ENCODE measurements at places on chromosomes 7 and 10.

- DNase-seq, result no peak
Observed at GRCh38 chr7:38462819-38463218, 168.4 kb downstream of the AMPH start.

DNA sequence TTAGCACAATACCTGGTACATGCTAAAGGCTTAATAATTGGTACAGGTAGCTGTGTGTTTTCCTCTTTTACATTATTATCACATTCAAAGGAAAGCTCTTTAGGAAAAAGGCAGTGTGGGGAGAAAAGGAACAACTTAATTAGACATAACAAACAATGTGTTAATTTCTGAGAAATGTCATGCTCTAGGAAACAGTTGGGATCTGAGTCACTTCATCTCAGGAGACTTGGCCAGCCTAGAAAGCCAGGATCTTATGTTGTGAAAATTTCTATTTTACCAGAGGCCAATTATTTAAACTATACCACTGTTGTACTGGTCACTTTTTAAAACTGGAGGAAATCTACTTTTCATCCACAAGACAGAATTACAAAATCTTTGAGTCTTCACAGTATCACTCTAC lies 39.6 kb downstream of the ARMH3 start:
- DNase-seq, result no peak

DNA sequence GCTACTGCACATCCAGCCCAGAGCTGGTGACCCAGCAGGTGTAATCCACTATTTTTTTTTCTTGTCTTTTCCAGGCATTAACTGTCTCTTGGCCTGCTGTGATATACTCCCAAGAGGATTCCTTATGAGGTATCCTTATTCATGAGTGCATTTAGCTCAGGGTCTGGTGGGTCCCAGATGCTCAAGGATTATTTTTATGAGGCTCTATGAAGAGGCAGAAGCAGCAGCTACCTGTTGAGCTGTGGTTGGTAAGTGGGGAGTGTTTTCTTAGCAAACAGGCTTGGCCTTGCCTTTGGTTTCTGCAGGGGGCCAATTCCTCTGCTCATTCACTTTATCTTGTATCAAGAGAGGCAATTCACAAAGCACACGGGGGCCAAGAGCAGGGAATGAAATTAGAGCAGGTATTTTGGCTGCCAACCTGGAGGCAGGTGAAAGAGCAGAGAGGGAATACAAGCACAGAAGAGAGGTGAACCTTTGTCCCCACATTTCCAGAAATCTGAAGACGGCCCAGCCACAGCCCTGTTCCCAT lies 221.6 kb downstream of the TMEM178B start:
- no peak for DNase-seq

DNA sequence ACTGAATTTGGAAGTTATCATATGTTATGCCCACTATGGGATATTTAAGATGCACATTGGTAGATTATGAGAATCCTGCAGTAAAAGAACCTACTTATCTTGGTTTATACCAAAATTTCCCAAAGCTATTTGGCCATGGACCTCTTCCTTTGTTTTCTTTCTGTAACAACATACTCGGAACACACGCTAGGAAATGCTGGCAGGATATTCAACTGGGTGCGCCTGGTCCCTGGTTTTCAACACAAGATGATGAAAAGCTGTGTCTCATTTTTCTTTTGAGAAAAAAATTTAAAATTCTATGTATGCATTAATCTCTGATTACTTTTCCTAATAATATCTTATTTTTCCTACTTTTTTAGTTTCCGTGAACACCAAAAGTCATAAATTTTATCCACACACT lies 128.5 kb upstream of the NRP1 start:
- DNase-seq, result no peak

GRCh38 chr7:117944886-117945285 lies 71.6 kb upstream of the CTTNBP2 start:
- DNase-seq, result no peak

DNA sequence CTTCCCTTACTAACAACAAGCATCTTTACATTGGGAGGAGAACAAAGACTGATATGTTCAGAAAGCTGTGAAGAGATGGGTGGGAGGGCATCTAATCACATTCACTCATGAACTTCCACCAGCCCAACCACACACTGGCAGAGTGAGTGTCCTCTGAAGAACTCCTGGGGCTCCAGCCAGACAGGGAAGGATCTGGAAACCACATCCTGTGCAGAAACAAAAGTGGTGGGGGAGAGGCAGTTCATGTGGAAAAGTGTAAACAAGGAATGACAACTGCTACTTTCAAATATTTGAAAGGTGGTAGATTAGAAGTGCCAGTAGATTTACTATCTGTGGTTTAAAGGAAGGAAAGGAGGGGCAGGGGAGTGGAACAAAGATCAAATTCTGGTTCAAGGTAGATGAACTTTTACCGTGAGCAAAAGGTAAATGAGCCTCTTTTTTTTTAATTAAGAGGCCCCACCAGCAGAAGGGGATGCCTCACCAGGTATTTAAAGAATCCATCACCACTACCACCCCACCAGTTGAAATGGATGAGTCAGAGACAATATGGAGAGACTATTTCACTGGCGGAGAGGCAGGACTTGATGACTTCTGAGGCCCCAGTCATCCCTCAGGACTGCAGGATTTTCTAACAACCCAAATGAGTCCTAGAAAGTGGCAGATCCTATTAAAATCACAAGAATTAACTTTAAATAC lies 34.5 kb downstream of the GOT1 start:
- peak; percentile 57 for DNase-seq

DNA sequence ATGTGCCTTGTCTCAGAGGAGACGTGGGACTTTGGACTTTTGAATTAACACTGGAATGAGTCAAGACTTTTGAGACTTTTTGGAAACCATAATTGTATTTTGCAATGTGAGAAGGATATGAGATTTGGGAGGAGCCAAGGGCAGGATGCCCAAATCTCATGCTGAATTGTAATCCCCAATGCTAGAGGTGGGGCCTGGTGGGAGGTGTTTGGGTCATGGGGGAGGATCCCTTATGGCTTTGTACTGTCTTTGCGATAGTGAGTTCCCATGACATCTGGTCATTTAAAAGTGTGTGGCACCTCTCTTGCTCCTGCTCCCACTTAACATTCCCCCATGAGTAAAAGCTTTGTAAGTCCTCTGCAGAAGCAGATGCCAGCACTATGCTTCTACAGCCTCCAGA lies 39.2 kb downstream of the DNAJC9 start:
- DNase-seq, result no peak

- no peak for DNase-seq
Observed at GRCh38 chr10:102647443-102648268, 3.4 kb downstream of the TRIM8 start.

DNA sequence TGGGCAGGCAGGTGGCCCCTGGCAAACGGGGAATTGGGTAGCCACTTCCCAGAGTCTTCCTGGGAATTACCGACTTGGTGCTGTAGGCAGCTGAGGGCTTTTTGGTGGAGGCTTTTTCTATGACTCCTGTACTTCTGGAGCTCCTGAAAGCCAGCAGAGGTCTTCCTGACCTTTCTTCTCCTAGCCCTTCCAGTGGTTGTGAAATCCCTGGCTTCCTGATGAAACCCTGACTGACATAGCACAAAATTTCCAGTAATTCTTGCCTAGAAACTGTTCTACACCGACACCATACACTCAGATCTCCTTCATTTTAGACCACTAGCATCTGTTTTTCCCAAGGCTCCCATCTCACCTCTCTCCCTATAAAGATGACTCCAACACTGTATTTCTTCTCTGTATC lies 120.2 kb downstream of the STRA8 start:
- no peak for DNase-seq

DNA sequence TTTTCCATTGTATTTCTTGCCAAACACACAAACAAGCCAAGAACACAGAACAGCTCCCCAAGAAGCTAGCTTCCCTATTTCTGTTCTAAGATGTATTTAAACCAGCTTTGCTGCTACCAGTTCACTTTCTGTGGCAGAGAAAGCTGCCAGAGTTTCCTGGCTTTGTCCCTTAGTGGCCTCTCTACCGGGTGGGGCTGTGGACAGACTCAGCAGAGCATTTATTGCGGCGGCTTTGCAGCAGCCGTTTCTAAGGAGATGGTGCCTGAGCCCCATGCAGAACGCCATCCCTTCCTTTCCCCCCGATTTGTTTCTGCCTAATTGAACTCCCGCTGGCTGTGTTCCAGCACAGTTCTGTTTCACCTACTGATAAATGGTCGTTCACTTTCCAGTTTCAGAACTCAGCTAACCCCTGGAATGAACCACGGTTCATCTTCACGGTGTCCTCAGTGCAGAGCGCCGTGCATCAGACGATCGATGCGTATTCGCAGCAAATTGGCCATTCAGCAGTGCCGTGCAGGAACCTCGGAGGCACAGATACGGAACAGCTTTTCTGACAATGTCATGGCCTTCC lies 33.8 kb upstream of the SFMBT2 start:
- DNase-seq, result no peak

DNA sequence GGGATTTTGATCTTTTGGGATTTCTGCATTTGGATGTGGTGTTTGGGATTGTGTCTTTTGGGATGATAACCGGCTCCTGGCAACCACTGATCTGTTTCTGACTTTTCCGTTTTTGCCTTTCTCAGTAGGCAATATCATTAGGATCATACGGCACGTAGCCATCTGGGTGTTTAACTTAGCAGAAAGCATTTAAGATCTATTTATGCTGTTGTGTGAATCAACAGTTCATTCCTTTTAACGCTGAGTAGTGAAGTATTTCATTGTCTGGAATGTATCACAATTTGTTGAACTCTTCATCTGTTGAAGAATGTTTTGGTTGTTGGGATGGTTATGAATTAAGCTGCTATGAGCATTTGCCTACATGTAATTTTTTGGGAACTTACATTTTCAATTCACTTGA lies 459.6 kb downstream of the SDK1 start:
- no peak for DNase-seq

GRCh38 chr10:93461807-93462178 lies 20.3 kb downstream of the MYOF start:
- DNase-seq, result no peak

DNA sequence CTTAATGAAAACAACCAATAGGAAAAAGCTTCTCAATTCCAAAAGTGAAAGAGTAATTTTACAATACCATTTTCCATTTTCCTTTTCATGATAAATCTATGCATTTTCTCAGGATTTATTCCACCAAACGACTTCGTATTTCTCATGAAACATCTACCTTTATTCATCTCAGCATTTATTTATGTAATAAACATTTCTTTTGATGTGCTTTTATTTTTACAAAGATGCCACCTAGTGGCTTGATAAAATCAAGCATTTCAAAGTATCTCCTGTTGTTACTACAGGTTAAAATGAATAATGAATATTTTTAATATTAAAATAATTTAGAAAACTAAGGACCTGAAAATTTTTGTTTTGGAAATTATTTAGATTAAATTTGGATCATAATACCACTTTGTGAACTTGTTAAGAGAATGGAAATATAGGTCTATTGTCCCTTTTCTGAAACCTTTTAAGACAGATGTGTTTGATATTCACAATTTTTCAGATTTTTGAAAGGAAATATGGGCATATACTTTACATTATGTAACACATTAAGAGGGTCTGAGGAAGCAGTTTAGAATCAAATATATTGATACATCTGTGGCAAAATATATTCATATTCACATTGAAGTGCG lies 2.7 kb upstream of the IQUB start:
- DNase-seq, result no peak

DNA sequence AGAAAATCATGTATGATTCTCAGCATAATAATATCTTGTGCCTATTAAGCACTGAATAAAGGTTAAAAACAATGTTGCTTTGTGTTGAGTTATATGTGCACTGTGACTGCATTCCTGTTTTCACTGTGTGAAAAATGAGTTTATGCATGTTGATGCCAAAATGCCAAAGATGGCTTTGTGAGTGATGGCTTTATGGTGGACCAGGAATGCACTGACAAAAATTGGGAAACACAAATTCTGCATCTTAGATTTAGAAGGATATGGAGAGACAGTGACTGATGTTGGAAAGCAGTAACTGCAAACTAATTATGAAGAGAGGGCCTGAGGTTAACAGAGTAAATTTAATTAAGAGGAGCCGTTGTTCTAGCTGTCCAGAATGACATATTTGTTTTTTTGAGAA lies 440.4 kb downstream of the KIF20B start:
- DNase-seq, result no peak

DNA sequence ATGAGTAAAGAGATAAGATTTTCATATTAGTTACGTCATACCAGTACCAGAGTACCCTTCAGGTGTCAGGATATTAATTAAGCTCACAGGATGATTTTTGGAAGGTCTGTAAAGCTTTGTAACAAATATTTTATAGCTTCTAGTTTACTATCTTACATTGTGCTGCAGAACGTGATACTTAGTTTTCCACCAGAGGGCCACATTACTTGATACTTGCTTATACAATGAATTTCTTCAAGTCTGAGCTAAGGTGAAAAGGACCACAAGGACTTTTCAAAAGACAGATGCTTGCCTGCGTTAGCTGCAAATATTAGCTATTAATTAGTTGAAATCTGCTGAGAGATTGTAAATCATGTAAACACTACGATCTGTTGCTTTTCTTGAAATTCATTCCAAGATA lies 12.2 kb downstream of the FOXP2 start:
- no peak for DNase-seq

- DNase-seq, result no peak
Observed at GRCh38 chr7:43735802-43736603, 6.7 kb upstream of the COA1 start.

DNA sequence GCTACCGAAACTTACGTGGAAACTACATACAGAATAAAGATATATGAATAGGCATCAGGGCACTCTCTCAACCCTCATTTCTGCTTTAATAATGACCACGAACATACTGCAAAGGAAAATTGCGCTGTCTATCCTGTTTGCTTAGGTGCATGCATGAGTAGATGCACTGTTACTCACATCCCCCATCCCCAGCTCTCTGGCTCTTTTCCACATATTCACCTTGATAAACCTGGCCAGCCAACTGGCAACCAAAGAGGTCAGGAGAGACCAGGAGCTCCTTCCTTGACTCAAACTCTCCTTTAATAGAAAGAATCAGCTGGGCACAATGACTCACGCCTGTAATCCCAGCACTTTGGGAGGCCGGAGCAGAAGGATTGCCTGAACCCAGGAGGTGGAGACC lies 29.6 kb downstream of the HIBADH start:
- no peak for DNase-seq

DNA sequence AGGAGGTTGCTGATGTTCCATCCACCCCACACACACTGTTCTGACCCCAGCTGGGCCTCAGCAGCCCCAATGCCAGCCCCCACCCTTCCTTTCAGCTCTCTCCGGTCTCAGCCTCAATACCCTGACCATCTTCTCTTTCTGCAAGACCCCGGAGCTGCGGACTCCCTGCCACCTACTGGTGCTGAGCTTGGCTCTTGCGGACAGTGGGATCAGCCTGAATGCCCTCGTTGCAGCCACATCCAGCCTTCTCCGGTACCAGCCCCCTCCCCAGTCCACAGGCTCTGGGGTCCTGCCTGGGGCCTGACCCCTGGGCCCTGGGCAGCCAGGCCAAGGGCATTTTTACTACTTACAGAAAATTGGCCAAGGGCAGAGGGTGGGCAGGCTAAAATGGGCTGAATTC lies 2.6 kb downstream of the RGR start:
- no peak for DNase-seq

Measured in left lobe of liver (tissue), 2 donors.